Ovary (tissue), 10 donors: ENCODE measurements at places on chromosomes 2 and 18. TPM values are rescaled to one million over a fixed set of nuclear protein-coding genes. Genes with fewer than 3 reads are reported as not detected.
A peak's percentile ranks its signal among the peaks of the same experiment; 100 is the strongest.

The SALL3 gene
- not detected for total RNA-seq

The ANKRD36B gene
- 38.6 TPM for total RNA-seq

The CHPF gene
- 181 TPM for total RNA-seq

GRCh38 chr2:27356056-27356381, 545 bp downstream of the GTF3C2 start:
- H3K4me3 ChIP-seq, result peak overlapping the region; percentile 89
- H3K4me1 ChIP-seq, result peaks cover 7% of the 10 kb centered on the region
- peak; percentile 35 for DNase-seq

DNA sequence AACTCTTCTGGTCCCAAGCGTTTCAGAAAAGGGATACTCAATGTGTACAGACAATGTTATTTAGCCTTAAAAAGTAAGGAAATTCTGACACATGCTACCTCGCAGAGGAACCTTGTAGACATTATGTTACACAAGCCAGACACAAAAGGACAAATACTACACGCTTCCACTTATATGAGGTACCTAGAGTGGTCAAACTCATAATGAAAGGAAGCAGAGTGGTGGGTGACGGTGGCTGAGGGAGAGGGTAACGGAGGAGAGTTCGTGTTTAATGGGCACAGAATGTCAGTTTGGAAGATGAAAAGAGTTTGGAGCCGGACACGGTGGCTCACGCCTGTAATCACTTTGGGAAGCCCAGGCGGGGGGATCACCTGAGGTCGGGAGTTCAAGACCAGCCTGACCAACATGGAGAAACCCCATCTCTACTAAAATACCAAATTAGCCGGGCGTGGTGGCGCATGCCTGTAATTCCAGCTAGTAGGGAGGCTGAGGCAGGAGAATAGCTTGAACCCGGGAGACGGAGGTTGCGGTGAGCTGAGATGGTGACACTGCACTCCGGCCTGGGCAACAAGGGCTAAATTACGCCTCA, 1.4 kb downstream of the MCM6 start:
- DNase-seq, result no peak
- H3K4me1 ChIP-seq, result peaks cover 7% of the 10 kb centered on the region
- H3K36me3 ChIP-seq, result no peaks in the 10 kb centered on the region
- no peak overlapping the region for H3K4me3 ChIP-seq
- no peak overlapping the region for H3K27ac ChIP-seq
- no peaks in the 10 kb centered on the region for H3K27me3 ChIP-seq

- H3K27ac ChIP-seq, result no peak overlapping the region
- H3K27me3 ChIP-seq, result no peaks in the 10 kb centered on the region
- H3K4me1 ChIP-seq, result no peaks in the 10 kb centered on the region
- no peak for DNase-seq
Observed at GRCh38 chr2:176879426-176879995, 333.1 kb upstream of the HNRNPA3 start.
